ENCODE measurements at places on chromosomes 5 and 9.

- no peak for DNase-seq
Observed at GRCh38 chr5:141373673-141374317, at the start of gene PCDHGA6. Gene PCDHGA6, plus strand, starts transcription at chr5:141373891. Its CDS starts 193 bp downstream, at chr5:141374084.

DNA sequence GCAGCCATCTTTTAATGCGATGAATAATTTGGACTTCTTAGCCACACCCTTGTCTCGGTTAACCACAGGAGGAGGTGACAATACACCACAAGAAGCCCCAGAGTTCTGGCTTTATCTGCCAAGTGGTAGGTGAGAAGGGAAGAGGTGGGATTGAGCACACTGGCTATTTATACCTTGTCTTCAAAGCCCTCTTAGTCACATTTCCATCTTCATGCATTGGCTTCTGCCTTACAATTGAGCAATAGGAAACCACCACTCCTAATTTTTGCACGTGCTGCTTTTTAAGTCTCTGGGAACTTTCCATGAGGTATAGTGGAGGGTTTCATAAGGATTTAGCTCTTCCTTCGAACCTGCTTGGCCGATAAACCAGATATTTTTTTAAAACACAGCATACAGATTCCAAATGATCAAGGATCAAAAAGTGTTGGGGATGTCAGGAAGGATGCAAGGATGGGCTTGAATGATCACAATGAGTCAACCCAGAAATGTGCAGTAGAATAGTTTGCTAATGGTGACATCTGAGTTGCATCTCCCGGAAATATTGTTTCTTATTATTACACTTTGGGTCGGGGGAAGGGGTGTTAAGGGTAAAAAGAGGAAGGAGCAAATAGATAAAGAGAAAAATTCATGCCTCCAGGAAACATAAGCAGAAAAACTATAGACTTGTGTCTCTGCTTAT, 25.5 kb downstream of the PLAC8L1 start:
- no peak for DNase-seq

- no peak for DNase-seq
Observed at GRCh38 chr9:102273952-102274351, 535.5 kb upstream of the GRIN3A start.

GRCh38 chr5:71922584-71923106, 184.6 kb upstream of the MAP1B start:
- peak; percentile 75 for DNase-seq

- DNase-seq: no peak
Observed at GRCh38 chr5:100708645-100709171, 173.5 kb downstream of the FAM174A start.

DNA sequence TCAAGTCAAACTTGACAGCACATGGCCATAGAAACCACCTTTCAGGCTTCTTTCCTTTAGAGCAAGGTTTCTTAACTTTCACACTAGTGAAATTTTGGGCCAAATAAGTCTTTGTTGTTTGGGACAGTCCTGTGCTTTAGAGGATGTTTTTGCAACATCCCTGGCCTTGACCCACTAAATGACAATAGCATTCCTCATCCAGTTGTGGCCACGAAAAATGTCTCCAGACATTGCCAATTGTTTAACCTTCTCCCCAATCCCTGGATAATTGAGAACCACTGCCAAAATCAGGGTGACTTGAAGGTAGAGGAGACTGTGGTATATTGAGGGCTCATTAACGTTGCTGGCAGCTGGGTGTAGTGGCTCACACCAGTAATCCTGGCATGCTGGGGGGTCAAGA, 72.0 kb downstream of the ALDH1A1 start:
- no peak for DNase-seq
